ENCODE measurements at places on chromosomes 11 and 22.

DNA sequence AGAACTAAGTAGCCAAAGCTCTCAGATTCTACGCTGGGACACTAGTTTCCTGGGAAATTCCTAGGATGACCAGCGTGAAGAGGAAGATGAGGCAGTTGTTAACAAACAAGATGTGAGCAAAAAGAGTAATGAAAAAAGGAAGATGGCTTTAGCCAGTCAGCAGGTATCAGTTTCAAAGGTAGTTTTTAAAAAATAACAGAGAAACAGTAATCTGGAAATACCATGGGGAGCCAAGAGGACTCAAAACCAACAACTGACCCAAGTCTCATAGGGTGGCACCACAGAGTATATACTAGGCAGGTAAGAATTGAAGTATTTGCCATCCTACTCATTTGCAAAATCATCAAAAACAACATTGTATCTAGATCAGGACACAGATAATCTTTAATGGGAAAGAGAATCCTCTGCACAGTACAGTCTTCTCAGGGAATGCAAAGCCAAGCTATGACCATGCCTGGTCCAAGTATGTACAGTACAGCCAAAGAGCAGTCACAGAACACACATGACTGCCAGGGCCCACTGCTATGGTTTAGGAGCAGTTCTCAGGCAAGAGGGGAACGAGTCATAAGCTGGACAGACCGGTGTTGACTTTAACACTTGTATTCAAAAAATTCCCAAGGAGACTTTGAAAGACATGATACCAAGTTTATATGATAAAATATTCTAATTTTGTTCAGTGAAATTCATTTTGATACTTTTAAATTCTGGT, 20.6 kb downstream of the MSANTD4 start:
- no peak for DNase-seq

DNA sequence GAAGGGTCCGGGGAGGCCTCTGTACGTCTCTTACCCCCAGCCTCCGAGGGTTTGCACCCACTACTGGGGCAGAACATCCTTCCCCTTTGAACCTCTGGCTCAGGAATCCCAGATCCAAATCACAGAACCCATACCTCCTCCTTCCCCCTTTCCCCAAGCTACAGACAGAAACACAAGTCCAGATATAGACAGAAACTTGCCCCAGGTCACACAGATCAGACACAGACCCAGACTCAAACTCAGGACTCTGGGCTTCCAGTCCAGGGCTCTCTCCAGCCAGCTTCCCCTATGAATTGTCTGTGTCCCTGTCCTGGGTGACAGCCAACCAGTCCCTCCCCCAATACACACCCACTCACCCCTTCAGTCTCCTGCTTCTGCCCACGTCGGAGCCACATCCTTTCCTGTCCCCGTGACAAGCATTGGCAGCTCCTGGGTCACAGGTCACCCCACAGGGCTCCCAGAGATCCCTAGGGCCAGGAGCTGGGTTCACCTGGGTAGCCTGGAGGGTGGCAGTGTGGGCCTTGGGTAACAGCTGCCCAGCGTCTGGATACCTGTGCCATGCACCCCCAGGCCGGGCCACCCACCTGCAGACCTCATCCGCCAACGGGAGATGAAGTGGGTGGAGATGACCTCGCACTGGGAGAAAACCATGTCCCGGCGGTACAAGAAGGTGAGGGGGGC, 772 bp downstream of the TBC1D10C start:
- no peak for DNase-seq

GRCh38 chr11:61971248-61972111, 4.0 kb upstream of the FTH1 start:
- peak; percentile 98 for DNase-seq

DNA sequence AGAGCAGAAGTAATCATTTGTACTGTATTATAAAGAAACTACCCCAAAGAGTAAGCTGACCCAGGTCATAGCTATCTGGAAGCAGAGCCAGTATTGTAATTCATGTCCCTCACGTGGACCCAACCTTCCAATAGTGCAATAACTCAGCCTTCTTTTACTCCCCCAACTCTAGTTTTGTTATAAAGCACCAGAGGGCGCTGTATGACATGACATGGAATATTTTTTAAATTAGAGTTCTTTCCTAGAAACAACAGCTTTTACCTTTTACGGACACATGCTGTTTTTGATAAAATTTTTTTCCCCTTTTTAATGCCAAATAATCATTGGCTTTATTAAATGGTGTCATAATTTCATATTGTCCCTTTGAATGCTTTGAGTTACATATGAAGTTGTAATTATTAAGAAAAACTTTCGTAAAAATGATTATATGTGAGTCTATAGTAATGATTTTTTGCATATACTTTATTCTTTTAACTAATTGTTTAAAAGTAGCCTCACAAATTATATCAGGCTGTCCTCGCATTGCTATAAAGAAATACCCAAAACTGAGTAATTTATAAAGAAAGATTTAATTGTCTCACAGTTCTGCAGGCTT, 76.9 kb downstream of the DKK3 start:
- peak; percentile 39 for DNase-seq

DNA sequence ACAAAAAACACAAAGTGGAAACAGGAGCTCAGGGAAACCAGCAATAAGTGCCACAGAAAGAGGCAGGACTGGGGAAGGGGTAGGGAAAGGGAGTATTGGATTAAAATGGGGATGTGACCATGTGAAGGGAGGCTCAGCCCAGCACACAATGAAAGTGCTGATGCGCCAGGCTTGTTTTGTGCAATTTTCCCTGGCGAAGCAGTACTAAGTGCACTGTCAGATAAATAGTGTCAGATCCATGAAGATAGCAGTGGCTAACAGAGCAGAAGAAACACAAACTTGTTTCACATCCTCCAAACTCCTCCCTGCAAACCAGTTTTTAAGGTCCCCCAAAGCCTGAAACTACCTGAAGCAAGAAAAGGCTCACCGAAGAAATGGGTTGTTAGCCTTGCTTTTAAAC, 50.7 kb upstream of the RAPSN start:
- DNase-seq: no peak

GRCh38 chr11:21190181-21190580, 520.8 kb downstream of the NELL1 start:
- no peak for DNase-seq

DNA sequence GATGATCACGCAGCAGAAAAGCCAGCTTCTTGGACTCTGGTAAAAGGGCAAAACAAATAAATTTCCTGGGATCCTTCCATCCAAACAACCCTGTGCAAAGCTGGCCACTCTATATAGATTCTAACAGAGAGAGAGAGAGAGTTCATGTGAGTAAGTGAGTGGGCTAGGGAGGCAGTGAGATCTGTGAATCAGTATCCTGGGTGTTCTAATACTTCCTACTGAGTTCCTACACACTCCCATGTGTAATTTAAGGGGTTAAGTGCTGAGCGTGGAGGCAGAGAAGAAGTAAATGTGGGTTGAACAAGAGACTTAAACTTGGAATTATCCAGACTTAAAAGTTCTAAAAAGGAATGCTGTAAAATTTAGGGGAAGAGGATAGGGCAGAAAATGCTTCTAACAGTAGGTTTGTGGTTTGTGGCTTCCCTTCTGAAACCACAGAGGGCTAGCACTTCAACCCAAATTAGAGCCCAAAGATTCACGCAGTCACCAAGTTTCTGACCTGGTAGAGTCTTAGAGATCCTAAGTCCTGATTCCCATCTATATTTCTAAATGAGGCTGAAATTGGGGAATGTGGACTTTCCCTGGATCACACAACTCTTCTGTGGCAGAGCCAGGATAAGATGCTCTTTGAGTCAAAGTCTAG, 413.9 kb downstream of the TENM4 start:
- DNase-seq: no peak

GRCh38 chr11:91972665-91973266, 251.9 kb upstream of the FAT3 start:
- no peak for DNase-seq

GRCh38 chr22:45996241-45997076, 19.5 kb upstream of the WNT7B start:
- no peak for DNase-seq

GRCh38 chr11:120520091-120520822, 8.7 kb downstream of the GRIK4 start:
- no peak for DNase-seq

- no peak for DNase-seq
These were observed 1.4 kb upstream of the AMOTL1 start for GRCh38 chr11:94766713-94767206.

GRCh38 chr22:39318507-39319283, 728 bp downstream of the RPL3 start:
- no peak for DNase-seq

DNA sequence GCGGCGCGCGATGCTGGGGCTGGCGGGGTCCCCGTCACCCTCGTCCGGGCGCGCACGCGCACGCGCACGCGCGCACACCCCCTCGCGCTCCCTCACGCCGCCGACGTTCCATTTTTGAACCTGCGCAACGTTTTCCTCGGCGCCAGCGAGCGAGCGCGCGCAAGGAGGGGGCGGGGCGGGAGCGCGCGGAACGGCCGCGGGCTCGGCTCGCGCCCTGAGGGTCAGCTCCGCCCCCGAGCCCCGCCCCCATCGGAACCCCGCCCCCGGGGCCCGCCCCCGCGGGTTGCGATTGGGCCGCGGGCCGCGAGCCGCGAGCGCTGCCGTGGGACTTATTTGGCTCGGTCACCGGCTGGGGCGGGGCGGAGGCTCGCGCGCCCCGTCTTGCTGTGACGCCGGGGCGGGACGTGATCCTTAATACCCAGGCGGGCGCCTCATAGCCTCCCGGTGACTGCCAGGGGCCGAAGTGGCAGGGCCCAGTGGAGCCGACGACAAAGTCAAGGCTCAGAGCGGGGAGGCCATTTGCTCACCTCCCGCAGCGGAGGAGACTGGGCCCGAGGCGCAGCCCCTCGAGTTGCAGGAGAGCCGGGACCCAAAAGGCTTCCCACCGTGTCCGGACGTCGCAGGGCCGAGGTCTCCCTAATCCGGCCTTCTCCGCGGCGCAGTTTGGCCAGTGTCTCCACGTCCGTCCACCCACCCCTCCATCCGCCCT, at the start of gene CBX7:
Gene CBX7, minus strand, starts transcription at position 170 of the 709 bp plus-strand sequence. CDS start 236 bp downstream, outside the sequence.
- DNase-seq: no peak

DNA sequence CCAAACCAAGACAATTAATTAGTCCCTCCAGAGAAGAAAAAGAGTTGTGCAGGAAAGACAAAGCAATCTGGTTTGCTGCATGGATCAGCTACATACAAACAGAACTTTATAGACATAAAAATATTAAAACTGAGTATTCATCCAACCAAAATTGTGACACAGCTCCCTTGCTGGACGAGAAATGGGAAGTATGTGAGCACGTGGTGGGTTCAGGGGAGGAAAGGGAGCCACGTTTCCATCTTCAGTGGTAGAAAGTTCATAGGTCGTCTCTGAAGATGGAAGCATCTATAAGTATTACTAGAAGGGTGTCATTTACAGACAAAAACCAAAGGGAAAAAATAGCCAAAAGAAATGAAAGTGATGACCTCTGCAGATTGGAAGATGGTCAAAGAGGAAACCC, 7.1 kb upstream of the KCNJ5 start:
- DNase-seq: no peak

DNA sequence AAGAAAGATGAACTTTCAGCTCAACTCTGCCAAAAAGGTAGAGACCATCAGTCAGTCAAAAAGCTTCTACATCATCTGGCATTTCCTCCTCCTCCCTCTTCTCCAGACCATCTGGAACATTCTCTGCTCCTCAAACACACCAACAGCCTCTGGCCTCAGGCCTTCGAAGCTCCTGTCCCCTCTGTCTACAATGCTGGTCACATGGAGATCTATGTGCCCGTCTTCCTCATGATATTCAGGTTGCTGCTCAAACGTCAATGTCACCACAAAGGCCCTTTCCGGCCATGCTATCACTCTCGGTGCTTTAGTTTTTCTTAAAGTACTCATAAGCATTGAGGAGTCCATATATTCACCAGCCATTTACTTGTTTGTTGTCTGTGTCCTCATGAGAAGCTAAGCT, 146.2 kb downstream of the SPATA19 start:
- no peak for DNase-seq

DNA sequence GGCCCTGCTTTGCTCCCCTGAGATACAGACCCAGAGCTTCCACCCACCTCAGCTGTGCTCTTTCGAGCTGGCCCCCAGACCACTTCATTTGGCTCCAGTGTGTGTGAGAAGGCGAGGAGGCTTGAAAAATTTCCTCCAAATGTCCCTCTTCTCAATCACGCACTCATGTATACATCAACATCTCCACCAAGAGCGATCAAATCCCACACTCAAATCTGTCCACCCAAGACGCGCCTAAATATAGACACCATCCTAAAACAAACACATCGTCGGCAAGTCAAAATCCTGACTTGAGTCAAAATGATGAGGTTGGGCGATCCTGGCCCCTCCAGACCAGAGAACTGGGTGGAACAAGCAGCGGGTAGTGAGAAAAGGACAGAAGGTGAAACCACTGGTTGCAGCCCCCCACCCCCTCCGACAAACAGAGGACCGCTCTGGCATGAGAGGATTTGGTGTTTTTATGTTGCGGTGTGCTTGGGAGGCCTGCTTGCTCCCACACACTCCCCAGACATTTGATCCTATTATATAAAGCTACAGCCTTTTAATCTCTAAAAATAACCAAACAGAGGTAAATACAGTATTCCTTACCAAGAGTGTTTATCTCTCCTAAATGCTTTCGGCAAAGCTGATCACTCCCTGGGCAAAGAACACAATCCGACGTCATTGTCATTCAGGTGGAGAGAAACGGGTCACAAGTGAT, 10.2 kb downstream of the MN1 start:
- no peak for DNase-seq

GRCh38 chr11:35734669-35735410, 72.3 kb downstream of the TRIM44 start:
- DNase-seq: no peak

DNA sequence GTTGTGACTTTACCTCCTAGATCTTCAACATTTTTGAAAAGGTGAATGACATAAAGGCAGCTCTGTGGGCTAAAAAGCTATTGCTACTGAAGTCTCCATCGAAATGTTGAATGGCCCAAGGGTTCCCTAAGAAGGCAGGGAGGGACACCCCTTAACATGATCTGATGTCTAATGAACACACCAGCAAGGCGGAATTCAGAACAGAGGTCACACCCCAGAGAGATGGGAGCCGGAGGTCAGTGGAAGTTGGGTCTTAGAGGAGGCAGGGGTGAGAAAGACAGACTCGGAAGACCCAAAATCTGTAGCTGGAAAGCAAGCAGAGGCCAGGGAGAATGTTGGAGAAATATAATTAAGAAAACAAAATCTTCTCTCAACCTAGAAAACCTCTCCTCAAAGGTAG, 79.0 kb downstream of the TRIM29 start:
- DNase-seq: no peak

GRCh38 chr11:115363921-115364320, 140.3 kb downstream of the CADM1 start:
- DNase-seq: no peak

GRCh38 chr11:126083829-126084607, 21.4 kb upstream of the CDON start:
- DNase-seq: no peak

- no peak for DNase-seq
These were observed 88.9 kb downstream of the ARFGAP2 start for GRCh38 chr11:47087801-47088200.
